ENCODE measurements at places on chromosomes 7 and 10.

GRCh38 chr10:120813085-120813484, 38.1 kb upstream of the WDR11 start:
- DNase-seq: no peak

- DNase-seq: no peak
These were observed 1.2 kb upstream of the TMEM229A start for GRCh38 chr7:124033807-124034753.

GRCh38 chr10:96327462-96327861, 23.2 kb downstream of the DNTT start:
- DNase-seq: no peak

GRCh38 chr7:2632733-2633537, 1.1 kb downstream of the TTYH3 start:
- peak; percentile 64 for DNase-seq

DNA sequence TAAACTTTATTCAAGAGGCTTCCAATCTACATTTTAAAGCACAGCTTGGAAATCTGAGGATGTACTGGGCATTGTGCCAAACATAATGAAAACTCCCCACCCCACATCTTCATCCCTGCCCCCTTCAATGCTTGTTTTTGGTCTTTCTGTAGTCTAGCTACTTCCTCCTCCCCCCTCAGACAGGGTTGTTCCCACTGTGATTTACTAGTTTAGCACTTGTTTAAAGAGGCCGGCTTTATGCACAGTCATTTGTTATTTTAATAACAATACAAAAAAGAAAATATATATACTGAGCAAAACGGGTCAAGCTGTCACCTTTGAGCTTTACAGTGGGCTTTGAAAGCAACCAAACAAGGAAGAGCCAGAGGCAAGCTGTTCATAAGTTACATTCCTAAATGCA, 132.6 kb downstream of the CHRM2 start:
- DNase-seq: no peak

- DNase-seq: no peak
These were observed 687.3 kb upstream of the CELF2 start for GRCh38 chr10:10330418-10330817.

DNA sequence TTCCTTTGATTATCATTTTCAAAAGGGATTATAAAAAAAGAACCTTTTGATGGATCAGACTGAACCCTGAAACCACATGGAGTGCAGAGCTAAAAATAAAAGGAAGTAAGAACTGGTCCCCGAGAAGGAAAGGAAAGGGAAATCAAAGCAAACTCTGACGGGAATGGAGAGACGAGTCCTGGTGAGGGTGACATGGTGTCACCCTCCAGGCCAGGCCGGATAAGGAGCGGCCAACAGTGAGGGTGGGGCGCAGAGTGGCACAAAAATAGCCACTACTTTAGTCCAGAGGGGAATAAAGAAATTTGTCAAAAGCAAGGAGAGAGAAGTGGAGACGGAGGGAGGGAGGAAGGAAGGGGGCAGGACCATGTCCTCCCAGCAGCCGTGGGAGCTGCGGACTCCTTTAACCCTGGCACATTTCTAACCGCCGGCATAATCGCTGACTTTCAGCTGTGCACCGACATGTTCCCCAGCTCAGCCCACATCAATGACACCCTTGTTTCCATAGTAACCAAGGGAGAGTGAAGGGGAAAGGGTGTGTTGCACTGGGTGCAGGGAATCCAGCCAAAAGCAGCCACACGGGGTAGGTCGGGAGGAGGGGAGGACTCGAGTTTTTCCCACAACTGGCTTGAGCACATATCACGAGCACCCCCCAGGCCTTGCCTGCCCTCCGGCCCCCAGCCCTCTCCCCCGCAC, 29.7 kb downstream of the TRIM8 start:
- peak; percentile 73 for DNase-seq

DNA sequence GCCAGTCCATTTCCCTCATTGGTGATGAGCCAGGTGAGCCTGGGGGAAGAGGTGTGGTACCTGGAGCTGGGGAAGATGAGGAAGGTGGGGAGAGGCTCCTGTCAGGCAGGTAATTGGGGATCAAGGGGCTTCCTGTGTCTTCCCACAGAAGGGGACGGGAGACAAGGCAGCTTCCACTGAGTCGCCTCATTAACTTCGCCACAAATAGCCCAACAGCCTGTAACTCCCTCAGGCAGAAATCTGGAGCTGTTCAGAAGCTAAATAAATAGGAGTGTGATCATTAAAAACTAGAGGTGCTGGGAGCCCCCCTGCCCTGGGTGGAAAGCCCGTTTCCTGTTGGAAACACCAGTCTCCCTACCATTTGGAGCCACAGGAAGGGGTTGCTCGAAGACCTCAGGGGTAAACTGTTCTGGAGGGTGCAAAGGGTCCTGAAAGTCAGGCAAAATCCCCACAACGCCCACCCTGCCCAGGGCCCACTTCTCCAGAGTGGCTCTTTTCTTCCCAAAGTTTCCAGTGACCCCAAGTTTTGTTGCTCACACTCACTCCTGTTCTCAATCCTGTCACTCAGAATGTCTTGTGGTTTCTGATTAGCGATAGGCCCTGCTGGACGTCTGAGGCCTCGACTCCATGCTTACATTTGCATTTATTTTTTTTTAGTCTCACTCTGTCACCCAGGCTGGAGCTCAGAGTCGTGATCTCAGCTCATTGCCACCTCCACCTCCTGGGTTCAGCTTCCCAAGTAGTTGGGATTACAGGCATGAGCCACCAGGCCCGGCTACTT, 25.7 kb downstream of the UNC5B start:
- no peak for DNase-seq

GRCh38 chr10:119469846-119470245, 72.7 kb downstream of the RGS10 start:
- DNase-seq: no peak

- DNase-seq: peak; percentile 43
These were observed 6.0 kb upstream of the GATA3 start for GRCh38 chr10:8048281-8049008.

DNA sequence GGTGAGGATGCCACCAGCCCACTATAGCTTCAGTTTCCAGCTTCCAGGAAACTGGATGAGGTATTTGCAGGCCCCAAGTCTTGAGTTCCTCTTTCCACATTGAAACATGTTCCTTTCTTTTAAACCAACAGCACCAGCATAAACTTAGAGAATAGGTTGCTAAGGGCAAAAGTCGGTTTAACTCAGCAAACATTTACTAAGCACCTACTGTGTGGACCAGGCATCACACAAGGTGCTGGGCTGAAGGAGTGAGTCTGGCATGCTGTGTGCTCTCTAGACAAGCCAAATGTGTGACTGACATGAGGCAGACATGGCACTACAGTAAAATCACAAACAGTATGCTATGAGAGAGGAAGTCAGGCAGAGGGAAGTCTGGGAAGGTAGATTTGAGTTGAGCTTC, 11.0 kb upstream of the RASSF4 start:
- DNase-seq: no peak

GRCh38 chr10:78764436-78764835, 304.3 kb upstream of the ZMIZ1 start:
- DNase-seq: no peak

DNA sequence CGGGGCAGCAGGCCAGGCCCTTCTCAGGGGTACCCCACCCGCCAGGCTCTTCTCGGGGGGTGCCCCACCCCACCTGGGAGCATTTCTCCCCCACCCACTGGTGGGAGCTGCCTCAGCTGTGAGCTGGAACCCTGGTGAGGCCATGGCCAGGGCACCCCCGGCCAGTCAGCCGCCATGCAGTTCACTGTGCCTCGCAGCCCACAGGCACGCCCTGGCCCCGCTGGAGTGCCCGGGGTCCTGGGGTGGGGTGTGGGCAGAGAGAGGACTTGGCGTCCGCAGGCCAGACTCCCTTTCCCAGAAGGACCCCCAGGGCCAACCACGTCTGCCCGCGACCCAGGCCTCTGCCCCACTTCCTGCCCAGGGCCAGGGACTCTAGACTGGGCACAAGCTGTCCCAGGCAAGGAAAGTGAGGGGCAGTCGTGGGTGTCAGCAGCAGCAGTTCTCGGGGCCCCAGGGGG, 13.1 kb downstream of the DPYSL4 start:
- DNase-seq: no peak

GRCh38 chr7:80036107-80036506, 98.5 kb upstream of the GNAI1 start:
- DNase-seq: no peak

DNA sequence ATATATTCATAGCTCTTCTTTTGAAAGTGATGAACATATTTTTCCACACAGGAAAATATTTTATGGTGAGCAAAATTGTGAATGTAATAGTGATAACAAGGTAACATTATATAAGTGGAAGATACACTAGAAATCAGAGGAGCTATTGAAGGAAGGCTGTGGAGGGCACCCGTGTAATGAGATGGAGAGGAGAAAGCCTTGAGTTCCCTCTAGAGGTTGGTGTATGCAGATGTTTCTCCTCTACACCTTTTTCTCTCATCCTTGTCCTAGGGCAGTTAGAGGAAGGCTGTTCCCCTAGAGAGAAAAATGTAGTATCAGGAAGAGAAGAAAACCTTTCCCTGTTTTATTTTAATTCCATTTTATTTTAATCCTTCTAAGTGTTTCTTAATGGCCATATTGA, 54.6 kb upstream of the NRG3 start:
- no peak for DNase-seq

DNA sequence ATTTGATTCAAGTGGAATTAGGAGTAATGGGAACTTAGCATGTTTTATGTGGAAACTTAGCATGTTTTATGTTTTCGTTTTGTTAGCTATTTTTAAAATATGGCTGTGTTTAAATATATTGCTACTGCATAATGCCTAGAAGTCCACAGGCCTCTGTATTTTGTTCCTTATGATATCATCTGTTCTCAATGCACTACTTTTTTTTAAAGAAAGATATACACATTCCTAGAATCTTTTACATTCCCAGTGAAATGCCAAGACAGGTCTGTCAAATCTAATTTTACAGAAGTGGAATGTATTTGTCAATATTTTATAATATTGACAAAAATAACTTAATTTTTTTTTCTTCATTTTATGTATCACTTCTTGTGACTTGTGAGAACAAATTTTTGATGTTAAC, 51.6 kb downstream of the ST7 start:
- no peak for DNase-seq

DNA sequence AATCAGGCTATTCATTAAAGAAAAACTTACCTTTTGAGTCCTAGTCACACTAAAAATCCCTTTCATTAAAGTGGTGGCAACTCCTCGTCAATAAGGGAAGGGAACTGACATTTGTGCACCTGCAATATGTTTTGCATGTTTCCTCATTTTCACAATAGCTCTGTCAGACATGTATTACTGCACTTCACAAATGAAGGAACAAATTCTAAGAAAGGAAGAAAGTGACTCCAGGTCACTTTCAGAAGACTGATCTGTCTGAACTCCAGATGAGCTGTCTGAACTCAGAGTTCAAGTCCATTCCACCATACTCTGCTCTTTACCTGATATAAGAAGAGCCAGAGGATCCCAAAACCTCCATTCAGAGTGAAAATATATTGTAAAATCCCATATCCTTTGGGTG, 50.3 kb upstream of the GSAP start:
- DNase-seq: no peak

DNA sequence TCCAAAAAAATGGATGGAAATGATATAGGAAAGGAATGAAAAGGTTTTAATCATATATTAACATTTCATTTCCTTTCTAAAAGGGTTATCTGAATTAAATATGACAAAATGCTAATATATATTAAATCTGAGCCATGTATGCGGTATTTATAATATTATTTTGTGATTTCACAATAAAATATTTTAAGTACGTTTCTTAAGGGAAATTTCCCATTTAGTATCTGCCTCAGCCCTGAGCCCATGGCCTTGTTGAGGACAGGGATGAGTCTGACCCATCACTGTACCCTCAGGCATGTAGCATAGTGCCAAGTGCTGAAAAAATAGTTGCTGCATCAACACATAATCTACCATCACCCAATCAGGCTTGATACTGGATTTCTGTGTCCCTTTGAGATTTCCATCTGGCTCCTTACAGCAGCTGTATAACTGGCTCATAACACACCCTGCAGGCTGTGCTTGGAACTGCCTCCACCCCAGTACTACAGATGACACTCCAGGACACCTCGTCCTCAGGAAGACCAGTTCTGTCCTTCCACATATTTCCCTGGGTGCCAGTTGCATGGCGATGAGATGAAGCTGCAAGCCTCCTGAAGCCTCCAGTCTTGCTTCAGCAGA, 59.4 kb upstream of the ASAH2 start:
- peak; percentile 19 for DNase-seq

DNA sequence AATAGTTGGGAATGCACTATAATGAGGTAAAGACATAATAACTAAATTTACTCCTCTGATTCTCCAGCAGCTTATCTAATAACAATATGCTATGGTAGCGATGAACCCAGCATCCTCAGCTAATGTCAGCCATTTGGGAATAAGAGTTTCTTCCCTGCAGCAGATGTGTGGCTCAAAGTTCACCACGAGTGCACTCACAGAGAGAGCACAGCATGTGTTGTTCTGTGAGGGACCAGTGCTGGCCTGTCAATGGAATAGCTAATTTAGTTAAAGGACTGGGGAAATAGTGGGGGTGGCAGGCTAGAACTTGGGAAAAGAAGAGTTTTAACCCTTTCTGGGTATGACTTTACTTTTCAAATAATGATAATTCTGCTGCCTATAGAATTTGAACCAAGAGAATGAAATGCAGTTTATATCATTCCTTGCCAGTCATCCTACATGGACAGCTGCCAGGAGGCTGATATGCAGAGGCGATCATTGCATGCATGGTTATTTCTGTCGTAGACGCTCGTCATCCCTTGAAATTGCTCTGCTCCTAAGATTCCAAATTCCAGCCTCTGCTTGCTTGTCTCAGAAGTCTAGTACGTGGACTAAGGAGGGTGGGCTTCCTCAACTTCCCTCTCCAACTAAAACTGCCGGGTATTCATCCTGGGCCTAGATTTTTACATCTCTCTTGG, 355.6 kb downstream of the RNLS start:
- DNase-seq: no peak

Data from stimulated activated CD4-positive, alpha-beta T cell treated with anti-CD3 and anti-CD28 coated beads, Interleukin-4, amount 100 ng/mL, for 24 hours (primary cell).